ENCODE measurements at places on chromosomes 3 and 15. TPM values are rescaled to one million over a fixed set of nuclear protein-coding genes. Genes with fewer than 3 reads are reported as not detected.
A peak's percentile ranks its signal among the peaks of the same experiment; 100 is the strongest.

GRCh38 chr3:29286478-29287240, 5.8 kb downstream of the RBMS3 start:
- no peak for DNase-seq

GRCh38 chr3:194166682-194167479, 30.9 kb downstream of the HES1 start:
- no peak for DNase-seq

- no peak for DNase-seq
Observed at GRCh38 chr3:45181496-45181895, 35.3 kb upstream of the CDCP1 start.

DNA sequence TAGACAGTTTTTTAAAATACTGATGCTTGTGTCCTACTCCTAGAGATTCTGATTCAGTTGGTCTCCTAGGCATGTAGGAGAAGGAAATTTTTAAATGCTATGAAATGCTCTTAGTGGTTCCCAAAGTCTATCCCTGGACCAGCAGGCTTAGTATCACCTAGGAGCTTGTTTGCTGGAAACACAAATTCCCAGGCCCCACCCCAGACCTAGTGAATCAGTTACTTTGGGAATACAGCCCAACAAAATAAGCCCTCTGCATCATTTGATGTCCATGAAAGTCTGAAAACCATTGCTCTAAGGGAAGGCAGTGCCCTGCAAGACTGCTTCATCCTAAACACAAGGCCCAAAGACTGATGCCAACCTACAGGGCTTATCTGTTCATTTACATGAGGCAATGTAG, 36.3 kb downstream of the CCNL1 start:
- DNase-seq: no peak

DNA sequence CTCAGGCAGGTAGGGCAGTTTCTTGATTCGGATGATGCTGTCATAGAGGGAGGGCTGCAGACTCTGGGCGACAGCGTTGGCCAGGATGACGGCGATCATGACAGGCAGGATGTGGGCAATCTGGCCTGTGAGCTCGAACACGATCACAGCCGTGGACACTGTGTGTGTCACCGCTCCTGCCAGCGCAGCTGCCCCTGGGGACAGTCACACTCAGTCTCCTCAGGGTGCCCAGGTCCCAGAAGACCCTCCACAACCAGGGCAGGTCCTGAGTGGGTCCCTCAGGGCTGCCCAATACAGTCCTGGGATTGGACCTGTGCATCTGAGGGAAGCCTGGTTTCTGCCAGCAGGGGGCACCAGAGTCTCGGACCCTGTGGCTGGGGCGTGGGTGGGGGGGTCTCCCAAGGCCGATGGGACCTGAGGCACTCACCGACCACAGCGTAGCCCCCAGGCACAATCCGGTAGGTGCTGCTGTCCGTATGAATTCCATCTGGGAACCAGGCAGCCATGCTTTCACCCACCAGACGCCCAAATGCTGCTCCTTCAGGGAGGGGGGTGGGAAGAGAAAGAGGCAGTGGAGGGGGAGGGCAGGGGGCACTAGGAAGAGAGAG, 7.2 kb downstream of the CLCN2 start:
- DNase-seq: no peak

GRCh38 chr3:33629219-33629618, 88.8 kb downstream of the CLASP2 start:
- no peak for DNase-seq

GRCh38 chr3:104523136-104523535, 843.6 kb upstream of the ALCAM start:
- no peak for DNase-seq

DNA sequence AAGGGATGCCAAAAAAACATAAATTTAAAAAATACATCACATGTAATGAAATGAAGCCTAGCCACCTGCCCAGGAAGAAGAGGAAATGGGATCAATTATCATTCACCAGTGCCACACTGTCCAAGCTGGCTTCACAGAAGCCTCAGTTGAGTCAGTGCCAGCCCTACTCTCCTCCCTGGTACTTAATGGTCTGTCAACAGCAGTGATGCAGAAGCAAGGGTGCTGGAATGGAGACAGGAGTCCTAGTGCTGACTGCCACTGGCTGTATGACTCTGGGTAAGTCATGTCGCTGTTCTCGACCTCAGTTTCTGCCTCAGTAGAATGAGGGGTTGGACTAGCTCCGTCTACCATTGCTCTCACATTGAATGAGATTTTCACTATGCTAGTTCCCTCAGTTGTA, 78.5 kb upstream of the LARS2 start:
- DNase-seq: no peak

DNA sequence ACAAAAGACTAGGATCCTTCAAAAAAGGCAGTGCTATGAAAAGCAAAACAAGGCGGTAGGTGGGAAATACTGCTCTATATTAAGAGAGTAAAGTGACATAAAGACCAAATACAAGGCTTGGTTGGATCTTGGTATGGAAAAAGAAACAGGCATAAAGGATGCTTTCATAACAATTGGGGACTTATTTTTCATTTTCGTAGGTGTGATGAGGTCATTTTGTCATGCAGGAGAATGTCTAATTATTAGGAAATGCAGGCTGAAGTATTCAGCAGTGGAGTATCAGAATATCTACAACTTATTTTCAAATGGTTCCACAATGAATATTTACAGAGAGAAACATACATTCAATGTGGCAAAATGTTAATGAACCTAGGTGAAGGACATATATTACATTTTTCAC, 9.0 kb downstream of the XPC start:
- DNase-seq: no peak

DNA sequence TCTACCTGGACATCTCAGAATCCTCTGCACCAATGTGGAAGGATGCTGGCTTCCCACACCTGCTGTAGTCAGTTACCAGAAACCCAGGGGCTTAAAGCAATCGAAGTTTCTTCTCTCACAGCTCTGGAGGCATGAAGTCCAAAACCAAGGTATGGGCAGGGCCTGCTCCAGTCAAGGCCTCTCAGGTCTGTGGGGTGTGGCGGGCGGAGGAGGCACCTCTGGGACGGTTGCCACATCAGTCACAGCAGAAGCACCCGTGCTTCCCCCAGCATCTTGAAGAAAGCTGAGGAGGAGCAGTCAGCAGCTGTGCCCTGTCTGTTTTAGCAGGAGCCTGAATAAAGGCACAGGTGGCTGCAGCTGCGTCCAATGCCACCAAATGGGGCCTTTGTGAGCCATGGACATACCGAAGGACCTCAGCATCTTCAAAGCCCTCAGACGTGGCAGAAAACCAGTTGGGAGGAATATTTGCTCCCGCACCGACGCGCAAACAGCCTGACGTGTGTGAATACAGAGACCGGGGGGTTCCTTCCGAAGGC, 68.9 kb downstream of the TFRC start:
- no peak for DNase-seq

DNA sequence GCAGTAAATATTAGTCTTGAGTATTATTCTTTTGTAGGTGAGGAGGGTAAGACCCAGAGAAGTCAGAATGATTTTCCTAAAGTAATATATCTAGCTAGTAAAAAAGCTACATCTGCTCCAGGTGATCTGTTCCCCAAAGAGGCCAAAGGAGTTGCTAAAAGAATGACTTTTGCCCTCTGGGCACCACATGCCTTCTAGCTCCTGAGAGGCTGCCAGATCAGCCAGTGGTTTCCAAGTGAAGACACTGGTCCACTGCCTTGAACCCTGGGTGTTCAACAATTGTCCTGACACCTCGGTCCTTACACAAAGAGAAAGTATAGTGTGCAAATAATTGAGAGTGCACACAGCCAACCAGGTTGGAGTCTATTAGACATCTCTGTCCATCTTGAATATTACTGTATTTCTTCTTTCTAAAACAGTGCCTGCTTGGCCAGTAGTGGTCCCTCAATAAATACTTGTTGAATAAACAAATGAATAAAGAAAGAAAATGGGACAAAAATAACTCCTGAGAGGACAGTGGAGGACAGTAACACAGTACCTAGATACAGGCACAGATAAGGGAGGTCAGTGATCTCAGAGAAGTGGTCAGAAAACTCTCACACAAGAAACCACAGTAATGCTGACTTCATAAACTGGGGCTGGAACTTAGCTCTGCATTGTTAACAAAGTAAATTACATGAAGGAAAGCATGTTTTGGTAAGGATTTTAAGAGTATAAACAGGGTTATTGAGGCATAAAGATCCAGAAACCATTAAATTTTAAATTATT, 56.6 kb upstream of the CSTA start:
- no peak for DNase-seq

DNA sequence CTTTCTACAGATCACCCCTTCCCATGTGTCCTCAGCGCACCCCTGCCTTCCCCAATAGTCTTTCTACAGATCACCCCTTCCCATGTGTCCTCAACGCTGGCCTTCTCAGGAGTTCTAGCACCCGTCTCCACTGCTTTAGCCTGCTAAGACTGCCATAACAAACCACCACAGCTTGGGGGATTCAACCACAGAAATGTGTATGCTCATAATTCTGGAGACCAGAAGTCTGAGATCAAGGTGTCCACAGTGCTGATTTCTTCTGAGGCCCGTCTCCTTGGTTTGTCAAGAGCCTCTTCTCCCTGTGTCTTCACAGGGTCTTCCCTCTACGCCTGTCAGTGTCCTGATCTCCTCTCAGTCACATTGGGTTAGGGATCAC, 68.1 kb upstream of the CGNL1 start:
- no peak for DNase-seq

GRCh38 chr3:194308601-194309449, 42.3 kb downstream of the CPN2 start:
- DNase-seq: no peak

GRCh38 chr3:119221779-119222320, 18.8 kb downstream of the B4GALT4 start:
- DNase-seq: no peak

GRCh38 chr3:148227534-148227933, 470.2 kb upstream of the AGTR1 start:
- DNase-seq: no peak

DNA sequence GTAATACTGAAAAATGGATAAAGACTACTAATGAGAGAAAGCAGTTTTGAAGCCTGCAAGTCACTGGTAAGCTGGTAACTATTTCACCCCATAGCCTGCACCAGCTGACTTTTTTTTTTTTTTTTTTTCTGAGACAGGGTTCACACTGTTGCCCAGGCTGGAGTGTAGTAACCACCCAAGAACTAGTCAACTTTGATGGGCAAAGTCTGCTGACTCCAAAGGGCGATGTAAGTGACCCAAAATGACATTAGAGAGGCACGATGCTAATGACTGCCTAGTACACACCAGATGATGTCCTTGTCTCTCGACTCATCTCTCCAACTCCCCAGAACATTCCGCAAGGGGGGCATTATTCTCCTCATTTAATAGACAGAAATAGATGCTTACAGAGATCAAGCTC, 12.9 kb upstream of the TMEM41A start:
- no peak for DNase-seq

- no peak for DNase-seq
Observed at GRCh38 chr3:186990878-186991308, 60.6 kb downstream of the ST6GAL1 start.

DNA sequence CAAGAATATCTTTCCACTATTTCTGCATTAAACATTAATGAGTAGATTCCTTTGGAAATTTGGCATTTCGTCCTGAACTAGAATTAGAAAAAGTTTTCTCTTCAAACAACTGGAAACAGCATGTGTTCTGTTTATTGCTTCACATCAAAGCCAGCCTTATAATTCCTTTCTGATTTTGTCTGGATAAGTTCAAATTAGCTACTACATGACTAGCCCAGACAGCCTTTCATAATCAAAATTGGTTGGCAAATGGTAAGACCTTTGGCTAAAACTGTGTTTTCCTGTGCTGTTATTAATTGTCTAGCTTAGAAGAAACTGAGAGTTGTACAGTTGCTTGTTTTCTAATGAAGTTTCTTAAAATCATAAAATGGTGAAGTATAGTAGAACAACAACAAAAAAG, 52.7 kb upstream of the P3H2 start:
- no peak for DNase-seq

DNA sequence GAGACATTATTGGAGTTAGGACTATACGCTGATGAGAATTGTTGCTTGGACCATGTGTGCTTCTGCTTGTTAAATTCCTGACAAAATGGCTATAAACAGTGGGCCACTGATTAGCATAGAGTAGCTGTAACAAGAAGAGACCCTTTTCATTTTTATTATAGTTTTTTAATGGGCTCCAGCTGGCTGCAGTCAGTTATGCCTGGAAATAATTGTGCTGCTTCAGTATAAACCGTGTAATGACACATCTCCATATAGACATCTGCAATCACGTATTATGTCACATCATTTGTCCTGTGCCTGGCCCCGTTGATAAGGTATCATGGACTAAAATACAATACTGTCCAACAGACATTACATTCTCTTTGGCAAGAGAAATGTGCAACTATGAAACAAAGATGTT, 50.9 kb downstream of the ARPP21 start:
- no peak for DNase-seq

DNA sequence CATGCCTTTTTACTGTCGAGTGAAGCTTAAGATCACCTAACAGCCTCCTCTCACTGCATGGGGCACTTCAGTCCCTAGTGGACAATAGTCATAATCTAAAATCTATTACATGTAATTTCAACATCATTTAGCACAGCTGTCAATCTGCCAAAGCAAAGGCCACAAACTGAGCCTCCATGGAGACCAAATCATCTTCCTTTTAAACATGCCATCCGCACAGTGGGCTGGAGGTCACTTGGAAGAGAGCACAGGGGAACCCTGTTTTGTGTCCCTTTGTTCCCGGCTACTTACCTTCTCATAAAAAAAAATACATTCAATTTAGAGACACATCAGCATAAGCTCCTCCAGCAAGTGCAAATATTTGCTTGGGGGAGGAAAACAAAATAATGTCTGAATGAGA, 167.3 kb downstream of the SQOR start:
- DNase-seq: no peak

- DNase-seq: peak; percentile 12
Observed at GRCh38 chr3:100992231-100993012, 799 bp downstream of the ABI3BP start.

DNA sequence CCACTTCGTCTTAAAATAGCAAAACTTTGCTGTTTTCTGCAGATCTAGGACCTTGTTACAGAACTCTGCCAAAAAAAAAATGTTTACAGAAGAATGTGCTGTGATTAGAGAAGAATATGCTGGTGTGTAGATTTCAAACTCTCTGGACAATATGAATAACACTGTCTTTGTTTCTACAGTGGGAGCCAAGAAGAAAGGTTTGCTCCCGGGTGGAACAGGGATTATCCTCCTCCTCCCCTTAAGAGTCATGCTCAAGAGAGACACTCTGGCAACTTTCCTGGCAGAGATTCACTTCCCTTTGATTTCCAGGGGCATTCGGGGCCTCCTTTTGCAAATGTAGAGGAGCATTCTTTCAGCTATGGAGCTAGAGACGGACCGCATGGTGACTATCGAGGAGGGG, 27.3 kb downstream of the RBM6 start:
- DNase-seq: no peak

DNA sequence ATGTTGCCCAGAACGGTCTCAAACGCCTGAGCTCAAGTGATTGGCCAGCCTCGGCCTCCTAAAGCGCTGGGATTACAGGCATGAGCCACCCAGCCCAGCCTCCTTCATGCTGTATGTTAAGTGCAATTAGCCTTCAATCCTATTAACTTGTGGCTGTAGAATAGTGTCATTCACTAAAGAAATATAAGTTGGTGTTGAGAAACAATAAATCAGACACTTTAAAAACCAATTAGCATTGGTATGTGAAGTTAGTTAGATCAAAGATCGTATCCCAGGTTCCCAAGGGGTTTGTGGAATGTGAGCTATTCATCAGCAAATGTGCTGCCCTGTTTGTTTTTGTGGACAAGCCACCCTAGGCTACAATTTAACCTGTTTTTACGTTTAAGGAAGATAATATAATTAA, 11.0 kb upstream of the PIK3CB start:
- no peak for DNase-seq

The ISLR gene
- 58.5 TPM for polyA plus RNA-seq

The CIB2 gene
- 27.7 TPM for polyA plus RNA-seq

The PIERCE2 gene
- 8.0 TPM for polyA plus RNA-seq

The NPAP1 gene
- polyA plus RNA-seq: 0.40 TPM

The FETUB gene
- polyA plus RNA-seq: 0.27 TPM

The FBXL2 gene
- polyA plus RNA-seq: 28.8 TPM

The CPLX3 gene
- polyA plus RNA-seq: 0.03 TPM

Measured in right renal pelvis (tissue), 4 donors.